ENCODE measurements at places on chromosomes 4 and X.

- no peak for DNase-seq
Measured at GRCh38 chrX:104659005-104659744, 93.2 kb downstream of the IL1RAPL2 start.

DNA sequence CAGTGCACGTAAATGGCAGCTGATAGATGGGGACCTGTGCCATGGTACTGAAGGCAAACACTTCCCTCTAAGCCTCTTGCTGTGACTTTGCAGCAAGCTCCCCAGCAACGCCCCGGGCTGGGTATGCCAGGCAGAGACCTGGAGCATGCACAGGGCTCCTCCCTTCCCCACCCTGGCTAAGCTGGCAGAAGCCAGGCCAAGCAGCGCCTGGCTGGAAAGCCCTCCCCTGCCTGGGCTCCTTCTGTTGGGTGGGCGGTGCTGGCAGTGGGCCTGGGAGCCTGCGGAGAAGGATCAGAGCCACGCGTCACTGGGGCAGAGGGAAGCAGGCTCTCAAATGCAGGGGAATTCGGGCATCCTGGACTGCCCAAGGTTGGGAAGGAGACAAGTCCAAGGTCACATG lies 3.6 kb downstream of the ATP2B3 start:
- DNase-seq: no peak

GRCh38 chrX:81120258-81120935 lies 81.3 kb downstream of the HMGN5 start:
- peak; percentile 5 for DNase-seq

- no peak for DNase-seq
Measured at GRCh38 chr4:112910109-112910736, 139.2 kb upstream of the ANK2 start.

DNA sequence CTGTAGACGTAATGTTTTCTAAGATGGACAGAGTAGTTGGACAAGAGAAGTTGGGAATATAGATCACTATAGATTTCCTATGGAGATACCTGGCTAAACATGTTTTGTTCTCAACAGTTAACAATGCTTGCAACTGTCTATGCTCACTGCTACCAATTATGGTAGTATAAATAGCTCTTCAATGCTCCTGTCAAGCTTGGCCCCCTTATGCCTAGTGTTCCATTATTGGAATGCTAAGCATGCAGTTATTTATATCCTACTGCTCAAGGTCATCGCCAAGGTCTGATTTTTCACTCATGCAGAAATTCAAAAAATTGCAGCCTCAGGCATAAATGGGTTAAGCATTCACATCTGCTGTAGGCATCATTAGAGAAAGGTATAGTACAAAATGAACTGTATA lies 519.0 kb downstream of the IL15 start:
- no peak for DNase-seq

Measured in suppressor macrophage treated with lipopolysaccharide for 4 hours (primary cell).